ENCODE measurements at places on chromosomes 11 and 22.

DNA sequence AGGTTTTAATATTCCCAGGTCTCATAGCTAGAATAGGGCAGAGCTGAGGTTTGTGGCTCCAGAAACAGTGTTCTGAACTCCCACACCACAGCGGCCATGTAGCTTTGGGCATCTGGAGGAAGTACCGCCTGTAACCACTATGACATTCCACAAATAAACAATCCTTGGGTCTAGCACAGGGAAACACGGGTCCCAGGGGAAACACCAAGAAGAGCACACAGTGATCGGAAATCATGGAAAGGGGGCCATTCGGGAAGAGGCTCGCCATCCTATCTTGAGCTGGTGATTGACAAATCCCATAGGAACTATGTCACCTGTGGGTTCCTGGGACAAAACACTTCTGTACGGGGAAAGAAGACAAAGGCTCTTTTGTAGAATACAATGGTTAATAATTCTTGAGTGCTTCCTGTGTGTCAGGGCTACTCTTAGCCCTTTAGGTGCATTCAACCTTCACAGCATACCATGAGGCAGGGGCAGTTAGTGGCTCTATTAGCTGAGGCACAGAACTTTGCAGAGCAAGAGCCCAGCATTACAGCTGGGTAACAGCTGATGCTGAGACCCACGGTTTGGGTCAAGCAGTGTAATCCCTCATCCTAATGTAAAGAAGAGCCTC lies 514.2 kb downstream of the NTM start:
- DNase-seq, result peak; percentile 39

DNA sequence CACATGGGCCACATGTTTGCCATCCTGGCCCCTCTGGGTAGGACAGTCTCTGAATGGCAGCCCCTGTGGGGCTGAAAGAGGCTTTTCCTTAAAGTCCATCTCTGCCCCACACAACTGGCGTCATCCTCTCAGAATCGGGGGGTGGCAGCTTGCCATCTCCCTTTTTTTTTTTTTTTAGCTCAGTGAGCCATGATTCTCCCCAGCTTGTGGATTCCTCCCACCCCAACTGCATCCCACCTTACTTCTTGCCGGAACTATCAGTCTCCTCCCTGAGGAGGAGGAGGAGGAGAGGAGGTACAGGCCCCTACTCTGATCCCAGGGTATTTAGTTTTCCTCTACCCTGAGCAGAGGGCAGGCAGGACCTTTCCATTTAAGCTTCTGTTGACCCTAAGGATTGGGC lies 3.4 kb downstream of the DGKZ start:
- no peak for DNase-seq

- DNase-seq, result no peak
These were observed 19.0 kb upstream of the PRODH start for GRCh38 chr22:18954990-18955571.

DNA sequence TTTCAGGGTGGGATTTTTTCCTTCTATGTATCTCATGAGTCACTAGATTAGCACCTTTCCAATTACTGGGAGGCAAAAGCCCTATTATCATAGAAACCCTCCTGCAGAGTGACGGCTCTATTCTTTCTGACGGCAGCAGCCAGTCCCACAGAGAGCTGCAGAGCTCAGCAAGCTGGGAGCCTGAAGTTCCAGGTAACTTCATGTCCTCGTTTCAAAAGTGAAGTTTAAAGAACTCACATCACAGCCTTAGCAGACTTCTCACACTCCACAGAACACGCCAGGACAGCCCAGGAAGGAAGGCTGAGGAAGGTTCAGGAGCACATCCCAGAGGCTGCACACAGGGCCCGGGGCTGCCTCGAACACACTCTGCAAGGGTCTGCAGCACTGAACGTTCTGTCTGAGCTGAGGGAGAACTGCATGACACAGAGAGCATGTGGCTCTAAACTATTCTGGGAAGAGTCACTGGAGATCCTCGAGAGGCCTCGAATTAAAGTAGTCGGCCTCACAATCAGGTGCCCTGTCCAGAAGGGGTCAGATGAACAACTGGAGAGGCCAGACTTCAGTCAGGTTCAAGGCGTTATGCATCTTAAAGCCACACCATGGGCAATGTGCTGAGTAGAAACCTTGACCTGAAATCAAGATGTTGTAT lies 104.2 kb upstream of the DRD2 start:
- no peak for DNase-seq

- DNase-seq, result peak; percentile 73
These were observed 2.1 kb downstream of the CCND1 start for GRCh38 chr11:69642913-69643632.

DNA sequence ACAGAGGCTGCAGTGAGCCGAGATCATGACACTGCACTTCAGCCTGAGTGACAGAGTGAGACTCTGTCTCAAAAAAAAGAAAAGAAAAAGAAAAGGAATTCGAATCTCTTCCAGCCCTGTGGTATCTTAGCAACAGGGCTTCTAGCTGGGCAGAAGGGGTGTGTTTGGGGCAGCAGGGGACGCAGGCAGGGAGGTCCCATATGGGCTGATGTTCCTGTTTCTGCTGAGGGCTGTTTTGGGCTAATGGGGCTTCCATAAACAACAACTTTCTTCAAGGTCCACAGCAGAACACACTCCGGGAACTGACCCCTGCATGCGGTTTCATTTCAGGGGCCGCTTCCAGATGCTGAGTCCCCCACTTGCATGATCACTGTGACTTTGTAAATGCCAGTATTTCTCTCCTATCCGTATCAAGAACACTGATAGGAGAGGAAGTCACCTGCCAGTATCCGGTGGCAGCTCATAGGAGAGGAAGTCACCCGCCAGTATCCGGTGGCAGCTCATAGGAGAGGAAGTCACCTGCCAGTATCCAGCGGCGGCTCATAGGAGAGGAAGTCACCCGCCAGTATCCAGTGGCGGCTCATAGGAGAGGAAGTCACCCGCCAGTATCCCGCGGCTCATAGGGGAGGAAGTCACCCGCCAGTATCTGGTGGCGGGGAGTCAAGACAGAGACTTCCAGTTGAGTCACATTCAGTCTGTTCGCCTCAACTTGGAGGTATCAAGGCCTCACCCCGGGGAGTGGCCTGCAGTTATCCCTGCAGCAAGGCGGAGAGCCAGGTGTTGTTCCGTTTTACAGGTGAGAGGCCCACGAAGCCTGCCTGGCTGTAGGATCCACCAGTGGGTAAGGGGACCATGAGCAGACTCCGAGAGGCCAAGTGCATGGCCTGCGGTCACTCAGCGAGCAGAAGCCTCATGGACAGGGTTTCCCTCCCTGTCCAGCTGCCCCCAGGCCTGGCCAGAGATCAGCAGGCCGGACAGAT lies 8.3 kb upstream of the FGF19 start:
- no peak for DNase-seq

GRCh38 chr11:3096909-3097530 lies 39.8 kb upstream of the CARS1 start:
- no peak for DNase-seq

DNA sequence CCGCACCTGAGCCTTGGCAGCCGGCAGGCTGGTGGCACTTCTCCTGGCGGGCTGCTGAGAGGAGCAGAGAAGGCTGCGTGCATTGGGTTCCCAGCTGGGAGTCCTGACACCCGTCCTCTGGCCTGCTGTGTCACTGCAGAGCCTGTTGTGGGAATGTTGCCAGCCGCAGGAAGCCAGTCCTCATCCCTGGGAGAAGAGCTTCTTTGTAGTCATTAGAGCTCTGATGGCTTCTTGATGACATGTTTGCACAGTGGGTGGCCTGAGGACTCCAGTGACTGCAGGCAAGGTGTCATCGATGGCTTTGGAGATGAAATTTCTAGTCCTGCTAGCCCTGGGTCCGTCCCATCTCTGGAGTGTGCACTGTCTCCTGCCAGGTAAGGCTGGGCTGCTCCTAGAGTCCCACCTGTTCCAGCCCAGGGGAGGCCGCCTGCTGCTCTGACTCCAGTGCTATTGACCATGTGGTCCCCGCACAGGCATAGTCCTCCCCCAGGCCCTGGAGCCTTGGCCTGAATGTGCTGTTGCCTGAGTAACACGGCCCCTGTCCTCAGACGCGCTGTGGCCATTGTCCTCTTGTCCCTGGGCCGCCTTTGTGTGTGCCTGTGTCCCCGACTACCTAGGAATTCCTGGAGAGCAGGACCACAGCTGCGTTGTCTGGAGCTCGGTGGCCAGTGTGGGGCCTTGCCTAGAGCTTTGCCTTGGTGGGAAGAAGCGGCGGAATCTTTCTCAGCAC lies 129.2 kb downstream of the CACNA1I start:
- no peak for DNase-seq

DNA sequence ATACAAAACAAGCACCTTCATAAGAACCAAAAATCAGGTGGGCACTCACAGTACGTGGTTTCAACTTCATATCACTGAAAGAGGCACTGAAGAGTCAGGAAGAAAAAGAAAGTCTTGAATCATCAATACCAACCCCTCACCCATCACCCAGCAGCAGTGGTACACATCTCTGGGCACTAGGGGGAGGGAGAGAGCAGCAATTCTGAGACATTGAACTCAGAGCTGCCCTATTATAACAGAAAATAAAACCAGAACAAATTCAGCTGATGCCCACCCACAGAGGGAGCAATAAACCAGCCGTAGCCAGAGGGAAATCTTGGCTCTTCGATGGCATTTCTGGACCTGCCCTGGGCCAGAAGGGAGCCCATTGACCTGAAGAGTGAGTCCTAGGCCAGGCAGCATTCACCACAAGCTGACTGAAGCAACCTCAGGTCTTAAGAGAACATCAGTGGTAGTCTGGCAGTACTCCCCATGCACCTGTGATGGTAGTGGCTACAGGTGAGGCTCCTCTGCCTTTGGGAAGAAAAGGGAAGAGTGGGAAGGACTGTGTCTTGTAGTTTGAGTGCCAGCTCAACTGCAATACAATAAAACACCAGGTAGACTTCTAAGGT lies 42.2 kb upstream of the FAM181B start:
- DNase-seq, result peak; percentile 58

GRCh38 chr11:98107736-98108135 lies 913.0 kb upstream of the CNTN5 start:
- no peak for DNase-seq

DNA sequence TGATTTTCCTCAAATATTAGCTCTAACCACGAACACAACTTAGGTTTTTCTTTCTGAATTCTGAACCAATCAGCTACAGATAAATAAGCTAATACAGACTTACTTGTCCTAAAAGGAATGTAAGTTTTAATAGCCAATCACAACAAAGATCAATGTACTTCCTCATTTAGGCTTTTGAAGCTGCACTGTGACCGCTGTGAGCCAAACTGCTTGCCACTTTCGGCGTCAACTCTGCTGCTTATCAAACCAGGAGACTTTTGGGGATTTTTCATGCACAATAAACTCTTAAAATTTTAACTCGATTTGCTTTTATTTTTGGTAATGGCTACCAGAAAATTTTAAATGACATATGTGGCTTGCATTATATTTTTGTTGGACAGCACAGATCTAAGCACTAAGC lies 92.5 kb downstream of the TMPRSS5 start:
- no peak for DNase-seq

DNA sequence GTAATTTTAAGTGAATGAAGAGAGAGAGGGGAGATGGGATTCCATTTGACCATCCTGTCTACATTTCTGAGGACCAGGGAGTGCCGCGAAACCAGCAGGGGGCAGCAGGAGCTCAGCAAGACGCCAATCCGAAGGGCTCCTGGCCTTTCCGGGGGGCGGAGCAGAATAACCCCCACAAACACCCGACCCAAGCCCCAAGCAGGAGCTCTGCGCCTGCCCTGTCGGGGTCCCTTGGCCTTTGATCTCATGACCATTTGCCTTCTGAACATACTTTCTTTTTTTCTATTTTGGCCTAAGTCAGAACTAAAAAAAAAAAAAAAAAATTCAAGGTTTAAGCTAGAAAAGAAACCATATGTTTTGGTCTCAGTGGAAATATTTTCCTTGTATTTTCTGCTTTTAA lies 21.9 kb upstream of the SCN2B start:
- peak; percentile 55 for DNase-seq

DNA sequence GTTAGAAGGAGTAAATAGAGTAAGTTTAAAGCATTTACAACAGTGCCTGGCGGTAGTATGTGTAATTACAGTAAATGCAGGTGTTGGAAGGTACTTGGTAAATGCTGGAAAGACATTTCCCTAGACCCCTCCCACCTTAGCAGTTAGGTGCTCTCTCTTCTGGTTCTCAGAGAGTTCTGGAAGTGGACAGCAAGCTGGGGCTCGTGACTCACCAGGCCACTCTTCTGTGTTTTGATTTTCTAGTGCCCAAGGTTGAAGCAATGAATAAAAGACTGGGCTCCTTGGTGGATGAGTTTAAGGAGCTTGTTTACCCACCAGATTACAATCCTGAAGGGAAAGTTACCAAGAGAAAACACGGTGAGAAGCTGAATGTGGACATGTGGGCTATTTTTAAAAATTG lies 27.6 kb downstream of the SNU13 start:
- DNase-seq, result no peak
